CD4-positive, CD25-positive, alpha-beta regulatory T cell (primary cell): ENCODE measurements at places on chromosomes 16 and 17. TPM values are rescaled to one million over a fixed set of nuclear protein-coding genes. Genes with fewer than 3 reads are reported as not detected.

Gene C16orf89
- not detected for polyA plus RNA-seq

Gene NPIPA7
- polyA plus RNA-seq, result not detected

Gene TP53TG3C
- polyA plus RNA-seq, result not detected

Gene G6PC1
- polyA plus RNA-seq, result not detected

Gene SMIM36
- not detected for polyA plus RNA-seq

Gene TNP2
- not detected for polyA plus RNA-seq

Gene CDRT15
- polyA plus RNA-seq, result not detected

Gene MMP25
- polyA plus RNA-seq, result 1.0 TPM

Gene TEKT1
- polyA plus RNA-seq, result not detected

Gene DBNDD1
- 4.3 TPM for polyA plus RNA-seq

DNA sequence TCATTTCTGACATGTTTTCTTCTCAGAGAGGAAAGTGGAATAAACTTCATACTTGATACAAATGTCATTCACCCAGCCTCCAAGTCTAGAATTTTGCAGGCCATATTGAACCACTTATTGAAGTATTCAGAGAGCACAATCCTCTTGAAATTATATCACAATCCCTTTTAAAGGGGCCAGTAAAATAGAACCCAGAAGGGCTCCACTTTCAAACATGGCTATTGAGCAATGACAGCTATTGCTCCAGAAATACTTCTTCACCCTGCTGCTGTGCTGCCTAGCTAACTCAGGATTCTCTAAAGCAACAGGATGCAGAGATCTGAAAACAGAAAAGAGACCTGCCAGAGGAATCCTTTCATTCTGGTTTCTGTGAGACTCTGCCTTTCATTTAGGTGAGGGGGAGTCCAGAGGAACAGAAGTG, 275.0 kb upstream of the CDH5 start:
- no peak overlapping the region for H3K4me3 ChIP-seq
- DNase-seq, result no peak
- no peaks in the 10 kb centered on the region for H3K4me1 ChIP-seq
- H3K27me3 ChIP-seq, result no peaks in the 10 kb centered on the region
- no peak overlapping the region for H3K27ac ChIP-seq
- no peaks in the 10 kb centered on the region for H3K36me3 ChIP-seq

DNA sequence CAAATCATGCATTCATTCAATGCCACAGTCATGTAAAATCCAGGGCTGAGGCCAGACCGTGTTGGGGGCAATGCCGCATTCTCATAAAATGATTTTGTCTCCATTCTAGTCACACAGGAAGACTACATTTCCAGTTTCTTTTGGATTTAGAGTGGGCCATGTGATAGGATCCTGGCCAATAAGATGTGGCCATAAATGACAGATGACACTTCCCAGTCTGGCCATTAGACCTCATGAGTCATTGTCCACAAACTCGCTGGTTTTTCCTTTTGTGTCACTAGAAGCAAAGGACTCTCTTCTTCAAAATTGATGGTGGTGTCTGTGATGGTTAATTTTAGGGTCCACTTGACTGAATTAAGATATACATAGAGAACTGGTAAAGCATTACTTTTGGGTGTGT, 352.3 kb downstream of the UTP18 start:
- H3K36me3 ChIP-seq, result no peaks in the 10 kb centered on the region
- no peak overlapping the region for H3K27ac ChIP-seq
- H3K27me3 ChIP-seq, result peaks cover 3% of the 10 kb centered on the region
- no peak overlapping the region for H3K4me3 ChIP-seq
- no peaks in the 10 kb centered on the region for H3K4me1 ChIP-seq

- no peak overlapping the region for H3K27ac ChIP-seq
- no peak overlapping the region for H3K4me3 ChIP-seq
- H3K36me3 ChIP-seq, result no peaks in the 10 kb centered on the region
Measured at GRCh38 chr16:63244631-63245030, 1208.4 kb upstream of the CDH8 start.

- no peak overlapping the region for H3K27ac ChIP-seq
- no peaks in the 10 kb centered on the region for H3K4me1 ChIP-seq
- no peaks in the 10 kb centered on the region for H3K36me3 ChIP-seq
- no peak overlapping the region for H3K4me3 ChIP-seq
Measured at GRCh38 chr16:81595629-81596292, 151.2 kb downstream of the CMIP start.

DNA sequence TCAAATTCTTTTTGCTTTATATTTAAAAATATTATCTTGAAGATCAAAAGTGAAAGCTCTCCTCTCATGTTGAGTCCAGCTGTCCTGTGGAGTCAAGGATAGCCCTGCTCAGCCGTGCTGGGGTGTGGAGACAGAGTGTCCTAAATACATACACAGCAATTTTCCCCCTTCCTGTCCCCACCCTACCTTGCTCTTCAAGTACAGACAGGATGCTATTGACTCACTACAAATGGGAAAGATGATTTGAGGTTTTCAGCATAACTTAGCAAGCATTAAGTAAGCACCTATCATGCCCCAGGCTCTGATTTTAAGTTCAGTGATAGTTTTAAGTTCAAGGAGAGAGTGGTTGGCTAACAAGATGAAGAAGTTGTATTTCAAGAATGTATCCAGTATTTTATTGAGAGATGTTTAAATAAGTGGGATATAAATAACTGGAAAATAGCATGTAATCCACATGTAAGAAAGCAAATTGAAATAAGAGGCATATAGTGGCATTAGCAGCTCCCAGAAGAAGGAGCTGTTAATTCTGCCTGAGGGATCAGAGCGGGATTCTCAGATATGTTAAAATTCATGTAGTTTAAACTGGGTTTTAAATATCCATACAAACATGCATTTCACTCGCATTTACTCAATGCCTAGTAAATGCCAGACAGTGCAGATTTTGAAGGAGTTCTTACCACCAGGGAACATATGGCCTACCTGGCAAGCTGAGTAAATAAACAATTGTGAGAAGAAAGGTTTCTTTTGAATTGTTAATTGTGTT, 183.5 kb upstream of the ANKFN1 start:
- H3K4me3 ChIP-seq, result no peak overlapping the region
- H3K27me3 ChIP-seq, result peaks cover 2% of the 10 kb centered on the region
- no peak for DNase-seq
- no peaks in the 10 kb centered on the region for H3K36me3 ChIP-seq

- H3K27ac ChIP-seq, result no peak overlapping the region
- no peaks in the 10 kb centered on the region for H3K4me1 ChIP-seq
- no peak for DNase-seq
Measured at GRCh38 chr17:83010206-83011200, 68.9 kb upstream of the METRNL start.

- peak; percentile 71 for DNase-seq
- peaks cover 3% of the 10 kb centered on the region for H3K4me1 ChIP-seq
- H3K4me3 ChIP-seq, result no peak overlapping the region
- H3K27ac ChIP-seq, result no peak overlapping the region
Measured at GRCh38 chr16:70476272-70477020, 22.1 kb downstream of the FCSK start.

- H3K36me3 ChIP-seq, result no peaks in the 10 kb centered on the region
- no peaks in the 10 kb centered on the region for H3K27me3 ChIP-seq
- no peak overlapping the region for H3K4me3 ChIP-seq
- H3K27ac ChIP-seq, result no peak overlapping the region
Measured at GRCh38 chr16:5905935-5906334, 808.3 kb upstream of the EEF2KMT start.

GRCh38 chr17:31533546-31534155, 142.2 kb downstream of the RAB11FIP4 start:
- DNase-seq, result no peak
- peaks cover 11% of the 10 kb centered on the region for H3K4me1 ChIP-seq
- no peak overlapping the region for H3K4me3 ChIP-seq
- peaks cover 43% of the 10 kb centered on the region for H3K36me3 ChIP-seq

- no peak overlapping the region for H3K27ac ChIP-seq
- H3K36me3 ChIP-seq, result no peaks in the 10 kb centered on the region
- H3K27me3 ChIP-seq, result no peaks in the 10 kb centered on the region
- H3K4me3 ChIP-seq, result no peak overlapping the region
- H3K4me1 ChIP-seq, result no peaks in the 10 kb centered on the region
Measured at GRCh38 chr16:54703339-54703738, 227.3 kb upstream of the IRX5 start.

GRCh38 chr16:85627089-85627488, 14.0 kb downstream of the GSE1 start:
- H3K4me3 ChIP-seq, result no peak overlapping the region
- H3K4me1 ChIP-seq, result no peaks in the 10 kb centered on the region
- no peak overlapping the region for H3K27ac ChIP-seq
- H3K36me3 ChIP-seq, result no peaks in the 10 kb centered on the region

DNA sequence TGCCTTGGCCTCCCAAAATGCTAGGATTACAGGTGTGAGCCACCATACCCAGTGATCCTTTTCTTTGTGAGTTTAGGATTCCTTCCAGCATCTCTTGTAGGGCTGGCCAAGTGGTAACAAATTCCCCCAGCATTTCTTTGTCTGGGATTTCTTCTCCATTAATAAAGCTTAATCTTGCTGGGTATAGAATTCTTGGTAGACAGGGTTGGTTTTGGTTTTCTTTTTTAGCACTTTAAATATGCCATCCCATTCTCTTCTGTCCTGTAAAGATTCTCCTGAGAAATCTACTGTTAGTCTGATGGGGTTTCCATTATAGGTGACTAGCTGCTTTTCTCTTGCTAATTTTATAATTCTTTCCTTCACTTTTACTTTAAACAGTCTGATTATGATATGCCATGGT, 173.0 kb upstream of the TOM1L1 start:
- H3K27me3 ChIP-seq, result no peaks in the 10 kb centered on the region
- H3K4me1 ChIP-seq, result no peaks in the 10 kb centered on the region
- H3K27ac ChIP-seq, result no peak overlapping the region
- no peak for DNase-seq

- no peak for DNase-seq
- no peaks in the 10 kb centered on the region for H3K4me1 ChIP-seq
- H3K4me3 ChIP-seq, result no peak overlapping the region
- no peaks in the 10 kb centered on the region for H3K36me3 ChIP-seq
- no peaks in the 10 kb centered on the region for H3K27me3 ChIP-seq
Measured at GRCh38 chr16:84893849-84894599, 74.2 kb downstream of the CRISPLD2 start.

DNA sequence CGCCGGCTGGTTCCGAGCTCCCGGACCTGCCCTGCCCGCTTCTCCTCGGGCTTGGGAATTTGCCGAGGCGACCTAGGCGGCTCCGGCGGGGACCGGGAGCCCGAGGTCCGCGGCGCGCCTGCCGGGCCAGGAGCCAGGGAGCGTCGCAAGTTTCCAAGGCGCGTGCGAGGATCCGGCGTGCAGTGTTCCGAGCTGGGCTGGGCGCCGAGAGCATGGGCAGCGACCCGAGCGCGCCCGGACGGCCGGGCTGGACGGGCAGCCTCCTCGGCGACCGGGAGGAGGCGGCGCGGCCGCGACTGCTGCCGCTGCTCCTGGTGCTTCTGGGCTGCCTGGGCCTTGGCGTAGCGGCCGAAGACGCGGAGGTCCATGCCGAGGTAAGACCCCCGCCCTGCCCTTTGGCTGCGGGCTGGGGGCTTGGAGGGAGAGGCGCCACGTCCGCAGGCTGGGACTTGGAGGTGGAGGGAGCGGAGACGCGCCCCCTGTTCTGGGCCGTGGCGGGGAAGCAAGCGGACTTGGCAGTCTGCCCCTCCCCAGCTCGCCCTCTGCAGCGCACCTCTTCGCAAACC, 668 bp downstream of the MMP15 start:
- H3K27ac ChIP-seq, result no peak overlapping the region
- no peak overlapping the region for H3K4me3 ChIP-seq
- H3K27me3 ChIP-seq, result no peaks in the 10 kb centered on the region
- DNase-seq, result no peak
- no peaks in the 10 kb centered on the region for H3K36me3 ChIP-seq

- H3K27ac ChIP-seq, result no peak overlapping the region
- H3K36me3 ChIP-seq, result no peaks in the 10 kb centered on the region
Measured at GRCh38 chr17:81500047-81500446, 12.6 kb downstream of the ACTG1 start.

GRCh38 chr17:14959106-14959648, 305.9 kb downstream of the PMP22 start:
- no peak overlapping the region for H3K4me3 ChIP-seq
- H3K27ac ChIP-seq, result no peak overlapping the region
- DNase-seq, result no peak
- H3K27me3 ChIP-seq, result no peaks in the 10 kb centered on the region
- H3K36me3 ChIP-seq, result no peaks in the 10 kb centered on the region

DNA sequence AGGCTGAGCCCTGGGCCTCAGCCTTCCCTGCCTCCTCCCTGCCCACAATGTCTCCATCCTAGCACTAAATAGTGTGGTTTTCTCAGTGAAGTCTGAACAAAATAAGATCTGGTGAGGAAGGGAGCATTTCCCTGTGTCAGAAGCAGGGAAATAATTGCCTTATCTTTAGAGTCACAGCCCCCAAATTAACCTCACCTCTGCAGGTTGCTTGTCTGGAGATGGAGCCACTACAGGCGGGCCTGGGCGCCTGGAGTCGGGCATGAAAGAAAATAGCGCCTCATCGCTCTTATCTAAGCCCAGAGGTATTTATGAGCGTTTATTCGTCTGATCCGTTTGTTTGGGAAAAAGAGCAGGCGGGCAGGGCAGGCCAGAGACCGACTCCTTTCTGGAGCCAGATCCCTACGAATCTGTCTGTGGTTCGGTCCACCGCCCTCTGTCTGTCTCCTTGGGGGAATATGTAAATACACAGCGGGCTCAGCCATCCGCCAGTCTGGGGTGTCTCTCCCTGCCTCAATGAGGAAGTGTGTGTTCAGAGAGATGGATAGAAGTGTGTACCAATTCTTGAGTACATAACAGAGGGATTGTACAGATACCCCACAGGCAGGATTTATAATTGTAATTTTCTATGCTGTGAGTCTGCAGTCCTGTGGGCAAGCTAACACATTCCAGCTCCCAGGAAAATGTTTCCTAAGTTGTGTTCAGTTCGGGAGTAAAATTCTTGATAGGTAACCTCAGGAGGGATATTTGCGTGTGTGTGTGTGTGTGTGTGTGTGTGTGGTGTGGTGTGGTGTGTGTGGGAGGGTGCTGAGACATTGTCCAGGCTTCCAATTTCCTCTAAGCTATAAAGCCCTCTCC, 4.3 kb downstream of the HOXB6 start:
- H3K27me3 ChIP-seq, result peaks cover 58% of the 10 kb centered on the region
- no peak for DNase-seq
- H3K4me1 ChIP-seq, result peaks cover 53% of the 10 kb centered on the region
- no peak overlapping the region for H3K27ac ChIP-seq
- H3K4me3 ChIP-seq, result no peak overlapping the region

GRCh38 chr17:7479213-7480088, at the start of gene ZBTB4:
Gene ZBTB4, minus strand, starts transcription at chr17:7479631. Its CDS starts 12,830 bp downstream, at chr17:7466801.
- peak; percentile 75 for DNase-seq
- peaks cover 44% of the 10 kb centered on the region for H3K4me1 ChIP-seq
- peak within 1 kb of the TSS; percentile 98 for H3K27ac ChIP-seq
- H3K27me3 ChIP-seq, result no peaks in the 10 kb centered on the region
- H3K36me3 ChIP-seq, result no peaks in the 10 kb centered on the region
- H3K4me3 ChIP-seq, result peak within 1 kb of the TSS; percentile 90
